ENCODE measurements at places on chromosomes 16 and 17.

GRCh38 chr17:13352747-13353415, 248.8 kb downstream of the HS3ST3A1 start:
- no peak for DNase-seq

- DNase-seq, result no peak
Observed at GRCh38 chr17:36938566-36939051, 1.3 kb downstream of the LHX1 start.

DNA sequence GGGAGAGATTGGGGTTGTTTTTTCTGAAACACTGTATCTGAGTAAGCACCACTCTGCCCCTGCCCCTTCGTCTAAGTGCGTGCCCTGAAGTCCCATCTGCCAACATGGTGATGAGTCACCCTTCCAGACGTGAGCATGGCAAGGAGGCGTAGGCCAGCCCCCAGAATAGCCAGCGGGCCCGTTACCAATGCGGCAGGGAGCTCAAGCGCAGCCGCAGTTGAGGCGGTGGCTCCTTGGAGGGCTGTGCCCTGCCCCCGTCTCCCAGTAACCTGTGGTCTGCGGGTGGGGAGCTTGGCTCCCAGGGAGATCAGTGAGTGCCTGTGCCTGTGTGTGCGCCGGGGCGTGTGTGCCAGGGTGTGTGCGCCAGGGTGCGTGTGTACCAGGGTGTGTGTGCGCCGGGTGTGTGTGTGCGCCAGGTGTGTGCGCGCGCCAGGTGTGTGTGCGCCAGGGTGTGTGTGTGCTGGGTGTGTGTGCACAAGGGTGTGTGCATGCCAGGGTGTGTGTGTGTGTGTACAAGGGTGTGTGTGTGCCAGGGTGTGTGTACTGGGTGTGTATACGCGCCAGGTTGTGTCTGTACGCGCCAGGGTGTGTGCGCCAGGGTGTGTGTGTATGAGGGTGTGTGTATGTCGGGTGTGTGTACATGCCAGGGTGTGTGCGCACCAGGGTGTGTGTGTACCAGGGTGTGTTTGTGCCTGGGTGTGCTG, 98.6 kb upstream of the CHMP6 start:
- DNase-seq, result peak; percentile 41

DNA sequence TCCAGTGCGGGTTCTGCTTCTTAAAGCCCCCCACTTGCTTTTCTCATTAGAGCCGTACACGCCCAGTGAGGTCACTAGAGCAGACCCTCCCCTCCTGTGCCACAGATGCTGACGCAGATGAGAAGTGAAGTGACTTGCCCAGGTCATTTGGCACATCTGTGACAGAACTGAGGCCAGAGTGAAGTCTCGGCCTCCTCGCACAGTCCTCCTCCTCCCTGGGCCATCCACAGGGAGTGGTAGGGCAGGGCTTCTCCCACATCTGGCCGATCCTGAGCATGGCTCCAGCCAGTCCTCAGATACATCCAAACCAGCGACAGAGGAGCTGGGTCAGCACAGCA, 15.3 kb upstream of the TBX2 start:
- DNase-seq, result no peak

GRCh38 chr17:60914078-60914477, 236.4 kb downstream of the BCAS3 start:
- no peak for DNase-seq

GRCh38 chr17:66306446-66306845, 4.0 kb downstream of the PRKCA start:
- no peak for DNase-seq

DNA sequence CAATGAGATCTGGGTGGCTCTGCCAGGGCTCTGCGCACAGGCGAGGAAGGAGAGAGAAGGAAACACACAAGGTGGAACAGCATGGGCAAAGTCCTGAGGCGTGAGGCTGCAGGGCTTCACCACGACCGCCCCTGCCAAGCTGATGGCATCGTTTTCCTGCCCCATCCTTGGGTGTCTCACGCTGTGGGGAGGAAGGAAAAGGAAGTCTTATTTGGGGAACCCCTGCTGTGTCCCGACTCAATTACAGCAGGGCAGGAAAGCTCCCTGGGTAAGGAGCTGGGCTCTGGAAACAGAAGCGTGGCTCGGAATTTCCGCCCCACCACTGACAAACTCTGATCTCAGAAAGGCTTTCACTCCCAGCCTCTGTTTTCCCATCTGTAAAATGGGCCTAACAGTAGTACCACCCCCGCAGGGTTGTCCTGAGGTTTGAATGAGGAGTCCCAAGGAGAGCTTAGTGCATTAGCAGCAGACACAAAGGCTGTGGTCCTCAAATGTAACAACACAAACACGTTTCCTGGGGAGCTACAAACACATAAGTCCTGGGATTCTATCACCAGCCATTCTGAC, 3.2 kb upstream of the CDH5 start:
- DNase-seq, result no peak

DNA sequence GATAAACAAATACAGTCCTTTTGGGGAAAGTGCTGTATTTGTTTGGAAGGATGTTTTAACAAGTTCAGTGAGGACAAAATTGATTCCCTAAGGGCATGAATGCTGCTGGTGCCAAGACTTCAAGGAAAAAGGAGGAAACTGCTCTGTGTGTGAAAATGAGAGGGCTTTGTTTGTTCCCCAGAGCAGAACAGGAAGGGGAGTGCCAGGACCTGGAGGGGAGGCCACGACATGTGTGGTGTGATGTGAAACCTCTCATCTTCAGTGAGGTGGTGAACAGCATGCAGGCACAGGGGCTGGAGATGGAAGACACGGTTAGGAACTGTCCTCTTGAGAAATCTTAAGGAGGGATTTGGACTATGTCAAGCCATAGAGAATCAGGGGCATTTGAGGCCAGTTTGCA, 46.6 kb upstream of the GRIN2A start:
- no peak for DNase-seq

DNA sequence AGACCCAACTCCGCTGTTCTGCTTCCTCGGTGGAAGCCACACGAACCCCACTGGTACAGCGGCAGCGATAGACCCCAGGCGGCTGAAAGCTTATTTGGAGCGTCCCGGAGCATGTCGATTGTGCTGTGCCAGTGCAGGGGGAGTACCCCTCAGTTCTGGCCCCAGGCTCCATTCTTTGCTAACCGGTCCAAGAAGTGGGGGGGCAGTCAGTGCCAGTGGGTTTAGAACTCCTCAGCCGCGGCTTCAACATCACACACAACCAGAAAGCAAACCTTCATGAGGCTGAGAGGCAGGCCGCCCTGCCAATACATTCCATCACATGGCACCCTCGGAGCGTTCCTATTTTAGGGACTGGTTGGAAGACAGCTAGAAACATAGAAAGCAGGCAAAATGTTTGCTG, 1.7 kb upstream of the MNT start:
- DNase-seq, result no peak

- DNase-seq, result no peak
Observed at GRCh38 chr17:57567251-57567650, 177.8 kb downstream of the CCDC182 start.

GRCh38 chr17:38397227-38397626, 31.0 kb upstream of the ARHGAP23 start:
- DNase-seq, result no peak

DNA sequence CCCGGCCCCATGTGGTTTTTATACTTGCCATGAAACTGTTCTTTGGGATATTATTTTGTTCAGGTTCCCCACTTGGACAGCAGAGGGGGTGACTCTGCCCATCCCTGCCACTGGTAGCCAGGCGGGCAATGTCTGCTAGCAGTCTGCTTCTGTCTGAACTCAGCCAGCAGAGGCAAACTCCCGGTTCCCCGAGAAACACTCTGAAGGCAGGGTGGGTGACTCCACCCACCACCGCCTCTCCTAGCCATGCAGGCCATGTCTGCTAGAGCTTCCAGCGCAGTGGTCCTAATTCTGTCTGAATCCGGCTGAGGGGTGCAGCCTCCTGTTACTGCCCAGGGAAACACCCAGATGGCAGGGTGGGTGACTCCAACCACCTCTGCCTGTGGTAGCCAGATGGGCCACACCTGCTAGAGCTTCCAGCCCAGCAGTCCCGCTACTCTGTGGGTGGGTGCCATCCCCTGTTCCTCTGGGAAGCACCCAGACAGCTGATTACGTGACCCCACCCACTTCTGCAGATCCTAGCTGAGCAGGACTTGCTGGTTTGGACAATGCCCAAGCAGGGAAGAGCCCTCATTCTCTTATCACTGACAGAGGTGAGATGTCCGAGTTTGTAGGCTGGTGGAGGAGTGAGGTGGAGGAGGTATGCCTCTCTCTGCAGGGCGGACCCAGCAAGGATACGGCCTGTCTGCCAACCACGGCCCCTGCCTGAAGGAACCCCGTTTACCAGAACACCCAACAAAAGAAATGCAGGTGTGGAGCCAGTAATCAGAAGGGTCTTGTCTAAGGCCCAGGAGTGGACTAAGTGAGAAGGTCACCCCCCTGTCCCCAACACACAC, 22.4 kb downstream of the NLRP1 start:
- no peak for DNase-seq

- no peak for DNase-seq
Observed at GRCh38 chr17:80614332-80615047, 69.9 kb downstream of the RPTOR start.

DNA sequence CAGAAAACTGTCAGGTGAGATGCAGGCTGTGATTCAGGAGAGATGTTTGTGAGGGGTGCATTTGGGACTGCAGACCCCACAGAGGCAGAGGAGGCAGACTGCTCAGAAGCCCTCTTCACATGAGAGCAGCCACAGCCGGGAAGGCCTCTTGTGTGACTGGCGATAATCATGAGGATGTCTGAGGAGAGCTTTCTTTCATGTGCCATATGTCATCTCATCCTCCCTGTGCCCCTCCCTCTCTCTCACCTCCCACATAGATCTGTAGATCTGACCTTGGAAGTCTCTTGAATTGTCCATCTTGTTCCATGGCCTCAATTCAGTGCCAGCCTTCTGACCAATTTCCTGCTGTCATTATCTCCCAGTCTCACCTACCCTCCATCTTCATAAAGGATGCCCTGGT, 50.5 kb downstream of the EPN2 start:
- DNase-seq, result no peak

- DNase-seq, result no peak
Observed at GRCh38 chr16:28982949-28983348, 1.9 kb upstream of the LAT start.

DNA sequence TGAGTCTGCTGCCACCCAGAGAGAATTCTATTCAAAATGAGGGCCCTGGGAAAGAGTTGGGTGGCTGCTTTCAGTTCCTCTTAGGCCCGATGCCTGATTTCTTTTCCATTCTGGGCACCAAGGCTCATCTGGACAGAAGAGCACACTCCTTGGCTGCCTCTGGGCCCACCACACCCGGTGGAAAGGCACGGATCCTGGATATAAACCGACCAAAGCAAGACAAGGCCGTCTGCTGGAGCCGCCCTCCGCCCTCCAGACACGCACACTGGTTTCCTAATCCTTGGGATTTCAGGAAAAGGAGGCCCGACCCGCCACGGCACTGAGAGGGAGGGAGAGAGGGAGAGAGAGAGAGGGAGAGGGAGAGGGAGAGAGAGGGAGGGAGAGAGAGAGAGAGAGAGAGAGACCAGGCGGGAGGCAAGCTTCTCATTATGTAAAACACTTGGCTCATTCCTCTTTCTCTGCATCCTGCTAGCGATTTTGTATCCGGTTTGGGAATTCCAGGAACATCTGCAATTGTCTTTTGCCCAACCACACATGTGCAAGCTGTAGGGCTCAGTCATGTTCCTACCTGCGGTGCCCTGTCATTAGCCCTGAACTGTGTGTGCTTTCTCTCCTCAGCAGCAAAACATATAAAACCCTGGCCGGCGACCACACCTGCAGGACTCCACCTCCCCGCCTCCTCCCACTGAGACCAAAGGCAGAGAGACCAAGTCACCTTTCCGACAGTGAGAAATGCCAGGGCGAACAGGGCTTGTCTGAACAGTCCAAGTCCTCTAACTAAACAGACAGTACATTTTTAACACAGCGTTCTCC, 347.2 kb downstream of the SOX9 start:
- DNase-seq, result no peak

DNA sequence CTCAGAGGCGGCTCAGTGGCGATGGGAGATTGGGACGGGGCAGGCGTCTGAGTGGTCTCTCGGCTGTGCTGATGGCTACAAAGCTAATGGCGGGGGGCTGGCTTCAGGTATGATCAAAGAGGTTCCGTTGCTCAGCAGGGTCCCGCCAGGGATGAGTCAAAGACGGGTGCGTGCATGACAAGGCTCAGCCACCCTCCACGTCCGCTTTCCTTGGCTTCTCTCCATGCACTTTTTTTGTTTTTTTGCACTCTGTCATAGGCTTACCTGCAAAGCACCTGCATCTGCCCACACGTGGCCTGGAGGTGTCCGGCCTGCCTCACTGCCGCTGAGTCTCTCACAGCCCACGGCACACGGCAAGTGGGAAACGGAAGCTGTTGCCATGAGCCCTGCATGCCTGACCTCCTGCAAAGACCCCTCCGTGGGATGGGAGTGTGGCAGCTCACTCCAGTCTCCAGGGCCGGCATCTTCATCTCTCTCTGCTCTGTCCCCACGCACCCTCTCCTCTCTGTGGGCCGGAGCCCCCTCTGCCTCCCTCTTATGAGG, 85.5 kb upstream of the ZNF469 start:
- no peak for DNase-seq

GRCh38 chr16:262121-262745, 13.5 kb downstream of the RGS11 start:
- DNase-seq, result no peak

- DNase-seq, result no peak
Observed at GRCh38 chr16:56753410-56753809, 23.5 kb downstream of the NUP93 start.

- no peak for DNase-seq
Observed at GRCh38 chr17:78527345-78527744, 49.9 kb downstream of the DNAH17 start.

GRCh38 chr17:55038291-55038690, 69.7 kb downstream of the STXBP4 start:
- DNase-seq, result no peak

DNA sequence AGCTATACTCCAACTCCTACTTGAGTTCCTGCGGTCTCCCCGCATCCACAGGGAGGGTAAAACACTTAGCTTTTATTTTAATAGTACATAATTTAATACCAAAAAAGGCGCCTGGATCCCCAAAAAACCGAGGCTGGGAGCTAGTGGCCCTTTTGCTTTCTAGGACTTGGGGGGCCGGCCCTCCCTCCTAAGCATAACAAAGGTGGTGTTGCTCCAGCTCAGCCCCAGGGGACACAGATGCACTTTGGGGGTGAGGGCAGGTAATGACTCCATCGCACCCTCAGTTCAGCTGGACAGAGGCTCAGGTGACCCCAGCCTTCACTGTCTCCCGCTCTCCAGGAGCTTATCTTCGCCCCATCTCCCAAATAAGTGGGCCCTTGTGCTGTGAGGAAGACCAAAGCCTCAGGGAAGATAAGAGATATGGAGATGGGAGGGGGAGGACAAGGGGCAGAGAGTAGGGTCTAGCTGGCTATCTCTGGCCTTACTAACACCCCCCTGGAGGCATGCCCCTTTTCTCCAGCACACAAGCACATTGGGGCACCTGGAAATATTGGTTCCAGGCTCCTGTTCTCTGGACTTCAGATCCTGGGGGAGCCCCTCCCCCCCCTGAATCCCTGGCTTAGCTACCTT, 2.8 kb upstream of the NHERF1 start:
- no peak for DNase-seq

- no peak for DNase-seq
Observed at GRCh38 chr17:19744492-19744891, 3.6 kb downstream of the ALDH3A1 start.
